ENCODE measurements at places on chromosomes 6 and 20.

DNA sequence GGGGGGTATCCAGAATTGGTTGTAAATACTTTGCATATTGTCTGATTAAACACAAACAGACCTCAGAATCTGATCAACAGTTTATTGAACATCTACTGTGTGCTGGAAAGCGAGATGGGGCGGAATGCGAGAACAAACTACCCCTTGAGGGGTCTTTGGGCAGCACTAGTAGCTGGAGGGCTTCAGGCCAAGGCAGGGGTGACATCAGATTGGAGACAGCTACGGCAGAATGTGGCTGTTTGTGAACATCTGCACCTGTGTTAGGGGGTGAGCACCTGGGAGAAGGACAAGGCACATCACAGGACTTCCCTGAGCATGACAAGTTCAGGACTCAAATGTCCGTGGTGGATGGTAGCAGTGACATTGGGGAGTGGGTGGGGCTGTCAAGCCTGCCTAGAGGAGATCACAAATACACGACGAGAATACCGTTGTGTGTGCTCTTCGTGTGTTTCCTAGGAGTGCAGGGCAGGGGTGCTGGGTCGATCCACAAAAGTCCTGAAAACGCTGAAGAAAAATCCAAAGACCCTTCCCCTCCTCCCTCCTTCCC, 59.5 kb downstream of the SRC start:
- DNase-seq = no peak

GRCh38 chr6:33516726-33517125, 62.4 kb downstream of the ZBTB9 start:
- no peak for DNase-seq

GRCh38 chr6:80437221-80437620, 330.8 kb downstream of the BCKDHB start:
- no peak for DNase-seq

- no peak for DNase-seq
These were observed 48.3 kb downstream of the RREB1 start for GRCh38 chr6:7155871-7156579.

- peak; percentile 77 for DNase-seq
These were observed 17.5 kb downstream of the MPC1 start for GRCh38 chr6:166365221-166365620.

DNA sequence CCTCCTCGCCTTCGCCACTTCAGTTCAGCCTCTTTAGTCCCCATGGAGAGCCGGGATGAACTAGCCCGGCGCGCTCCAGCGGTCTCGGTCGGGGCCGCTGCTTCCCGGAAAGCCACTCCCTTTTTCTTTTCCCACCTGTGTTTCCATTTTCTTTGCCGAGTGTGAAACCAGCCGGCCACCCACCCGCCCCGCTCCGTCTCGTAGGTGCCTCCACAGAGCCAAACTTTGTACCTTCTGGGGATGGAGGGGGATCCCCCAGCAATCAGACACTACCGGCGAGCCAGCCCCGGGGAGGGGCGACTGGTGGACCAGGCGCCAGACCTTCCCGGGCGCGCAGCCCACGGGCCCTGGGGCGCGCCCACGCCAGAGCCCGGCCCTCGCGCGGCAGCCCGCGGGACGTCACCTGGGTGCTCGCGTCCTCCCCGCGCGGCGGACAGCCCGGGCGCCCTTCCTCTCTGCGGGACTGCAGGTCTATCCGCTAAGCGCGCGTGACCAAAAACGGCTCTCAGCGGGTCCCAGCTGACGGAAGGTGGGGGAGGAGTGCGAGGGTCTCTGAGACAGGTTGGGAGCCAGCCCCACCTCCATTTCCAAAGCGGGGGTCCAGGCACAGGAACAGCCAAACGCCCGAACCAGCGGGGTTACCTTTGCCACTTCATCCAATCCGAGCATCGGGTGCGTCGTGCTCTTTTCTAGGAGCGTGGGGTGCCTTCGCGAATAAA, at the start of gene MCHR2:
TSS of gene MCHR2 (minus strand) at position 691 of the 719 bp plus-strand sequence. CDS start 38,076 bp downstream, outside the sequence.
- DNase-seq = peak; percentile 24

GRCh38 chr20:51426718-51427650, 115.5 kb downstream of the NFATC2 start:
- no peak for DNase-seq

DNA sequence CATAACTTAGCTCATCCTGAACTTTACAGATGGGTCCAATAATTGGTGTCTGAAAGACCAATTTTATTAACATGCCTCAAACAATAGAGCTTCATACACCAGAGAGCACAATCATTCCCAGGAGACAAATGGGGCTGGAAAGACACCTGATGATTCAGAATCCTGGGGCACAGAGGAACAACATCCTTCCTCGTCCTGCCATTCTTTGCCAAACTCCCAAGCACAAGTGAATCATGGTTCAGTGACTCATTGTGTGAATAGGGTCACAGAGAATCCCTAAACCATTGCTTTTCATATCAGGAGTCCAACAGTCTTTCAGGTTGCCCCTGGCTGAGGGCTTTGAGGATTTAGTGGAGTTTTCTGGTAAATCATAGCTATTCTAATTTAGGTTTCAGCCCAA, 266.4 kb upstream of the BMP2 start:
- peak; percentile 50 for DNase-seq

GRCh38 chr6:8075185-8075584, 11.0 kb upstream of the BLOC1S5 start:
- DNase-seq = no peak

DNA sequence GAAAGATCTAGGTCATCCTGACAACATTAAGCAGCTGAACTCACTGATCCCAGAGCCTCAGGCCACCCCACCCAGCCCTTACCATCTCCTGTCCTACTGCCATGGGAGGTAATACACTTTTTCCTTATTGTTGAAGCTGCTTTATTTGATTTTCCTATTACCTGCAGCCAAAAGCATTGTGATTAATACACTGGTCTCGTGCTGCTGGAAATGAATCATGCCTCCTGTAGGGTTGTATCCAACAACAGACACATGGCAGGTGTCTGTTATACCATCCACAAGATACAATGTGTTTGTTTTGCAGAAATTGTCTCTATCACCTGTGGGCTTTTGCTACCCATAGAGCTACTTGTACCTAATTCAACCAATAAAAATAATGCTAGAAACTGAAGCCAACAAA, 34.2 kb downstream of the MYLIP start:
- no peak for DNase-seq

GRCh38 chr20:48719598-48720255, 108.1 kb downstream of the PREX1 start:
- DNase-seq = no peak

- DNase-seq = peak; percentile 33
These were observed 485 bp downstream of the ADISSP start for GRCh38 chr20:3767110-3767426.

GRCh38 chr20:8215361-8215781, 83.3 kb downstream of the PLCB1 start:
- peak; percentile 68 for DNase-seq

- DNase-seq = no peak
These were observed 467 bp downstream of the TREML4 start for GRCh38 chr6:41228616-41229015.

DNA sequence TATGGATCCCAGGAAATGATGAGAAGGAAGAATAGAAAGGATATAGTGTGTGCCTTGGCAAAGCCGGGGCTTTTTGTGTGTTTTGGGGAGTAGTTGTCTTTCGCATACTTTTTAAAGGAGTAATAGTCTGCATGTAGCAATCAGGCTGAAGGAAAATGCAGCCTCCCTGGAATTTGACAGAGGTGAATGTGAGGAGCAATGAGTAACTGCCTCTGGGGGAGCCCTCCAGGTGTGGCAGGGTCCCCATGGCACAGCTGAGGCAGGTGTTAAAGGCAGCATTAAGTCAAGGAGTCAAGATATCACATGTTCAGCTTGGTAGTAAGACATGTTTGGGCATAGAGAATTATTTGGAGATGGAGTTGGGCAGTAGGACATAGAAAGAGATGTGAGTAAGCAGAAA, 203.1 kb downstream of the C6orf118 start:
- DNase-seq = no peak

DNA sequence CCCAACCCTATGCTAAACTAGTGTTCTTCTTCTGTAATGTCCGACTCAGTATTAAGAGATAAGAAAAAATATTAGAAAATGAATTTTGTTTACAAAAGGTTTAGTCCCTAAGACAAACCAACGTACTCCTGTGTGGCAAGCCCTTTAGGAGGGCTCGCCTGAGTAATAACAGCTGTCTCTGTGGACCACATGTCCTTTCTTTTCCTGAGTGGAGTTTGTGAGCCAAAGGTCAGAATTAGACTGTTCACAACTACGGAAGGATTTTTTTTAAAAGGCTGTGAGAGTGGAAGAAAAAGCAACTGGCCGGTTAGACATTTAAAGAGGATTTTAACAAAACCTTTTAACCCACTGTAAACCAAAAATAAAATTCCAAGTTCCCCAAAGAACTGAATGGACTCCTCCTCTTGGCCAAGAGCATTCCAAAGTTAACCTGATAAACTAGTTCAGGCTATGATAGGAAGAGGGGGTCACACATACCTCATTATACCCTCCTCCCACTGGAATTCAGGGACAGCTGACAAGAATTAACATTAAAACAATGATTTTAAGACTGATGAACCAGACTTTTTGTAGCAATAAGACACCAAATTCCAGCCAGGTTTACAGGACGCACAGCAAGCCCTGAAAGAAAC, 43.5 kb downstream of the FAM184A start:
- DNase-seq = no peak

GRCh38 chr6:134238960-134239795, 78.7 kb downstream of the SGK1 start:
- DNase-seq = no peak

GRCh38 chr6:142697922-142698321, 247.1 kb downstream of the HIVEP2 start:
- peak; percentile 28 for DNase-seq

DNA sequence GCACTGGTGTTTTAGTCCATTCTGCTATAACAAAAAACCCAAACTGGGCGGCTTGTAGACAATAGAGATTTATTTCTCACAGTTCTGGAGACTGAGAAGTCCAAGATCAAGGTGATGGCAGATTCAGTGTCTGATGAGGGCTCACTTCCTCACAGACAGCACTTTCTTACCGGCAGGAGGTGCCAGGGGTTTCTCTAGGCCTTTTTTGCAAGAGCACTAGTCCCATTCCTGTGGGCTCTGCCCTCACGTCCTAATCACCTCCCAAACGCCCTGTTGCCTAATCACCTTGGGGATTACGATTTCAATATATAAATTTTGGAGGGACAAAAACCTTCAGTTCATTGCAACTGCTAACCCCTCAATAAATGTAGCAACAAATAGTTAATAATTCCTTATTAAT, 140.0 kb upstream of the SGK1 start:
- DNase-seq = no peak

DNA sequence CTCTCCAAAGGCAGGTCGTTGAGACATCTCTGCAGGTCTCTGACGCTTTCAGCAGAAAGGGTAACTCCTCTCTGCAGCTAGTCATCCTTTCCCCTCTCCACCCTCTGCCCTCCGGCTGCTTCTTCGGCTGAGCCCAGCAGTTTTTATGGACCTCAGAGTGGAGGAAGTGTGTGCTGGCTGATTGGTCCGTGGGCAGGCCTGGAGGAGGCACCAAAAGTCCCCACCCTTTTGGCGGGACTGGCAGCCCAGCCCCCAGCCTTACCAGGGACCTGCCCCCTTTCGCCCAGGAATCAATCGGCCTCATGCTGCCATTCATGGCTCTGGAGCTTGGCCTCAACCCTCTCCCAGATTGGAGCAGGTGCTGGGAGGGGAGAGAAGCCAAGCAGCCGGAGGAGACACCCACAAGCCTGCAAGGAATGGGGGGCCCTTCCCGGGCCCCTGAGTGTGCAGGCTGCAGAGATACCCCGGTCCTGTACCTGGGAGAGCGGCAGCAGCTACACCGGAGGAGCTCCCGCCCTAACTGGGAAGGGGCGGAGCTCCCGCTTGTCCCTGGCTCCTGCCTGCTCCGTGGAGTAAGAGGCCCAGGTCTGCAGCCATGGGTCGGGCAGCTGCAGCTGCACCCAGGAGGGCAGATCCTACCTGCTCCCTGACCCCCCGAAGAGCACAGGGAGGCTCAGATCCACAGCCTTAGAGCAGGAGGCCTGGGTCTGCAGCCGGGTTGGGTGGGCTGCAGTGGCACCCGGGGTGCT, 170.3 kb upstream of the SOX4 start:
- DNase-seq = no peak

GRCh38 chr6:90370493-90370959, 73.9 kb upstream of the BACH2 start:
- DNase-seq = peak; percentile 39

DNA sequence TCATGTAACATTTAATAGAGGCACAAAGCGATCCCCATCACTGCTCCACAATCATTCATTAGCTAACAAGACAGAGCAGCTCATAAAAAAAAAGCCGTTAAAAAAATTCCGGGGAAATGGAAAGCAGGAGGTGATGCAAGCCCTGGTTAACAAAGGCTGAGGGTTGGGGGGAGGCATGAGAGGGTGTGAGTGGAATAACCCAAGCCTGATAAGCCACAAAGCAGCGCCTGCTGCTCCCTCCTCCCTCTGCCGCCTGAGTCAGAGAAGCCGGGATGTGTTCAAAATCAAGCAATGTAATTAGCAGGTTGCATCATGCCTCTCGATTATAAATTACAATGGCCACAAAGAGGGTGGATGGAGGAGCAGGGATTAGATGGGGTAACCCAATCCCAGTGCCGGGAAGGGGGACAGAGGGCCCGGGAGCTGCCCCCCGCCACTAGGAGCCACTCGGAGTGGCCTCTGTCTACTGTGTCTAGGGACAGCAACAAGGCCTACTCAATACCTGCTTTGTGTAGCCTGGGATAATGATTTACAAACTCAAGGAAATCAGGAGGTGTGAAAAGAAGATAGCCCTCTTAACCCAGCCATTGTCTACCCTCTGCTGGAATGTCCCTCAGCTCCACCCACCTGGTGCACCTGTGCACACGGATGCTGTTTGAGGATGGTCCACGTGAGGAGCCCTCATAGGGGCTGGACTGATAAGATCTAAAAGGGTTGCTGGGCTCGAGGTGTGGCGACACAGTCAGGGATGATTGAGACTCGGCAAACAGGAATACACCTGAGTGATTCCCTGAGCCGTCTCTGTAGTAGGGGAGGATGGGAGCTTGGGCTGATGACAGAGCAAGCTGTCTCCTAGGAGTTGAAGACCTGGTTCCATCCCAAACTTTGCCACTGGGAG, 156.9 kb downstream of the VEGFA start:
- peak; percentile 94 for DNase-seq

- no peak for DNase-seq
These were observed 99.2 kb downstream of the OR2B2 start for GRCh38 chr6:27812805-27813492.

DNA sequence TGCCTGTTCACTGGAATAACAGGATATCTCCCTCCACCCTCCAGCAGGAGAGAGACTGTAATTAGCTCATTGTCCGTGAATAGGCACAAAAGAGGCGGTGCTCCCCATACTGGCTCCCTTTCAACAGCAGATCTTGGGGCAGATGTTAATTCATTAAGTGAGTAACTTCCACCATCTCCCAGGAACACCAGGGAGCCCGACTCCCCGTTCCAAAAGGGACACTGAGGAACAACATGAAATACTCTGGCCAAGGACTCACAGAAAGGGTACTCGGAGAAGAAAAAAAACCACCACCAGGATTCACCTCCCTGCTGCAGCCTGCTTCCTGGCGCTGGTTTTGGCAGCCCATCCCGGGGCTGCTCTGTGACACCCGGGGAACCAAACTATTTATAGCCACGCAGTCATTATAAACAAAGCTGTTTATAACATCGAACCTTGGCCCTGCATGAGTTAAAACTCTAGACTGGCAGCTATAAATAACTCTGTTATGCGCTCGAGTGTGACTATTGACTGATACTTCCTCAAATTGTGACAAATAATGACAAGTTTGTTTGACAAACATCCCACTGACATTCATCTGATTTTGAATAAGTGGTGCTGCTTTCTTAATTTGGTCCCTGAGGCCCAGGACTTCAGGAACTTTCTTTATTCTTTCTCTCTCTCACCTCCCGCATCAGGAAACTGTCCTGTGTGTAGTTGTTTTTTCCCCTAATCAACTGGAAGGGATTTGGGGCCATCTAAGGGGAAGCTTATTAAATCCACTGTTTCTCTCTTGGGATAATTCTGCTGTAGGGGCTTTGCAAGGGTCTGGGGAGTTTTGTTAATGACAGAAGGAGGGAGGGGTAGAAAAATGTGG, 521.6 kb downstream of the CD83 start:
- DNase-seq = peak; percentile 48
